Fibroblast of villous mesenchyme (primary cell): ENCODE measurements at places on chromosomes 5 and 9. TPM values are rescaled to one million over a fixed set of nuclear protein-coding genes. Genes with fewer than 3 reads are reported as not detected.

DNA sequence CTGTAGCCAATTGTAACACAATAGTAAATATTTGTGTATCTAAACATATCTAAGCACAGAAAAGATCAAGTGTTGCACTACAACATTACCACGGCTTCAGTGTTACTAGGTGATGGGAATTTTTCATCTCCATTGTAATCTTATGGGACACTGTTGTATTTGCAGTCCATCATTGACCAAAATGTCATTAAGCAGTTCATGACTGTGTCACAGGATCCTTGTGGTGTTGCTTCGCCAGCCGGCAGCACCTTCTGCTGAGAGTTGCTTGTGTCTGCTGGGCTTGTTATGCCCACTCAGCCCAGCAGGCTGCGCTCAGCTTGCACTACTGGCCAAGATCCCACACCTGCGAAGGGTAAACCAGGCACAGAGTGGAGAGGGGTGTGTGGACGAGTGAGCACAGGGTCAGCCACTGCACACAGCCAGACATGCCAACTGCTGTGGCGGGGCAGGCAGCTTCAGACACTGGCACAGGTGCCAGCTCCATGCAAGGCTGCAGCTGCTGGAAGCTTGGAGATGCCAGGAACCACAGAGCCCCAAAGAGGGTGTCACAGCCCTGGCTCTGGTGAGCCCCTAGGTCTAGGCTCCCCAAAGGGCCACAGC lies 273.7 kb downstream of the CETN3 start:
- DNase-seq = no peak

GRCh38 chr5:180831139-180832093 lies 28.8 kb upstream of the MGAT1 start:
- peak; percentile 77 for DNase-seq

- no peak for DNase-seq
Observed at GRCh38 chr9:105098370-105098769, 146.1 kb upstream of the SLC44A1 start.

GRCh38 chr9:73093016-73093739 lies 58.5 kb upstream of the ANXA1 start:
- DNase-seq = no peak

- DNase-seq = peak; percentile 50
Observed at GRCh38 chr9:36748322-36748899, 175.7 kb downstream of the MELK start.

Gene SLC46A2
- total RNA-seq = not detected in 2 replicates

Gene FGF1
- 8.7 and 16.0 TPM in 2 replicates for total RNA-seq

Gene LCN2
- not detected in 2 replicates for total RNA-seq
